GM12864 (cell line): ENCODE measurements at places on chromosomes 6 and 20.
A peak's percentile ranks its signal among the peaks of the same experiment; 100 is the strongest.

DNA sequence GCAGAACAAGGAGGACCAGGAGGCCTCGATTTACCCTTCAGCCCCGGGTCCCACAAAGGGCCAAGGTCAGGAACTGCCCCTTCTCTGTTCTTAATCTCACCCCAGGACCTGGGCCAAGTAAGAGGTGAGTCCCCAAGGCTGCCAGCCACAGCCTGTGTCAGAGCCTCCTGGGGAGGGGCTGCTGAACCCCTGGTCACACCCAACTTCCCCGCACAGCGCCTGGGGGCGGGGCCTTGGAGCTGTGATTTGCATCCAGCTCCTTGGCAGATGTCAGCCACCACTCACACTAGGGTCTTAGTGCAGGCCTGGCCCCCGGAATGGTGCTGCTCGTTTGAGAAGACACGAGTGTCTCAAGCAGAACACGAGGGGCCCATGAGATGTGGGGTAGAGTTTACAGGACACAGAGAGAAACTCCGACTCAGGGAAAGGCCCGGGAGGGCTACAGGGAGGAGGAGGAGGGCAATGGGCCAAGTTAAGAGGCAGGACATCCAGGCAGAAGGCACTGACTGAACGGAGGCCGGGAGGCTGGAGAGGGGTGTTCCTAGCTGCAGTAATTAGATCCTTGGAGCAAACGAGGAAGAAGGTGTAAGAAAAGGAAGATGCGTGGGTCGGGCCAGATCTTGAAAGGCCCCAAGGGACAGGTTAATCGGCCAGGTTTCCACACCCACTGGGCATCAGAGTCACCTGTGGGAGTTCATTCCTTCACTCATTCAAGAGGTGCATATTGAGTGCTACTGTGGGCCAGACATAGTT lies 26.9 kb downstream of the ZBP1 start:
- DNase-seq, result no peak

DNA sequence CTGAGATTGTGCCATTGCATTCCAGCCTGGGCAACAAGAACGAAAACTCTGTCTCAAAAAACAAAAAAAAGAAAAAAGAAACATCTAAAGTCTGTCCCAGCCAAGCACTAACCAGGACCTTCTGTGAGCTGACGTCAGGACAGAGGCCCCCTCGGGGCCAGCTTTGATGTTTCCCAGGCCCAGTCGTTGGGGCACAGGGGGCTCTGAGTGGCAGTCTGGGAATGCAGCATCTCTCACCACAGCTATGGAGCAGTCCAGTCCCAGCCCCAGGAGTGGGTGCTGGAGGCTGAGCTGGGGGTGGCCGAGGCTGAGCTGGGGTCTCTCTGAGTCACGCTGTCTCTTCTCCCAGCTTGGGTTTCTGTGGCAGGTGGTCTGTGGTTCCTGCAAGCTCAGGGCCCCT lies 46.0 kb upstream of the SRF start:
- no peak for DNase-seq

- peak; percentile 74 for DNase-seq
Observed at GRCh38 chr6:29723262-29723665, at the start of gene HLA-F. Gene HLA-F, plus strand, starts transcription at chr6:29723434. Its CDS starts 30 bp downstream, at chr6:29723464.

GRCh38 chr6:5078121-5078669 lies 6.9 kb upstream of the PPP1R3G start:
- no peak for DNase-seq

- no peak for DNase-seq
Observed at GRCh38 chr20:54491506-54491905, 16.1 kb downstream of the DOK5 start.

- no peak for DNase-seq
Observed at GRCh38 chr20:44018942-44019637, 104.4 kb downstream of the TOX2 start.

DNA sequence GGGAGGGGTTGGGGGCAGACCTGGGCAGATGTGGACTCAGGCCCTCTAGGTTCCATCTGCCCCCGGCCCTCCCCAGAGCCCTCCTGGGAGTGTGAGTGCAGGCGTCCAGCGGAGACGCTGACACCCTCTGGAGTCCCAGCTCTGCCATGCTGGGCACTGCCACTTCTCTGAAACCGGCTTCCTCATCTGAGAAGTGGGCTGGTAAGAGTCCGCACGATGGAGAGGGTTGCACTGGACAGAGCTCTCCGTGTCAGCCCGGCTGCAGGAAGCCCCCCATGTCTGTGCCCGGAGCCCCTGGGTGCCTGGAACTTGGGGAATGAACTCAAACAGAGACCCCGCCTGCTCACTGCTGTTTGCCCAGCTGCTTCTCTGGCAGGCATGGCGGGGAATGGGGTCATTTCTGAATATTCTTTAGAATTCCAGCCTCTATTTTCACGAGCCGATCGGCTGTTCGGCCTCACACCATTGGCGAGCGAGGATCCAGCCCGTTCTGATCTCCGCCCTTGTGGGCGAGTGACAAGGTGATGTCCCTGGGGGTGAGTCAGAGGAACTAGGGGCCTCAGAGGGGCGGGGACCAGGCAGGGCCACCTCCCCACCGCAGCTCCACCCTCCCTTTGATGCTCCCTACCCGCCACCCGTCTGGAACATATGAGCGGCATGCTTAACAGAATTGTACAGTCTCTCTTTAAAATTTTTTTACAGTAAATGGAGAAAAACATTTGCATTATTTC lies 47.8 kb upstream of the GATA5 start:
- no peak for DNase-seq

DNA sequence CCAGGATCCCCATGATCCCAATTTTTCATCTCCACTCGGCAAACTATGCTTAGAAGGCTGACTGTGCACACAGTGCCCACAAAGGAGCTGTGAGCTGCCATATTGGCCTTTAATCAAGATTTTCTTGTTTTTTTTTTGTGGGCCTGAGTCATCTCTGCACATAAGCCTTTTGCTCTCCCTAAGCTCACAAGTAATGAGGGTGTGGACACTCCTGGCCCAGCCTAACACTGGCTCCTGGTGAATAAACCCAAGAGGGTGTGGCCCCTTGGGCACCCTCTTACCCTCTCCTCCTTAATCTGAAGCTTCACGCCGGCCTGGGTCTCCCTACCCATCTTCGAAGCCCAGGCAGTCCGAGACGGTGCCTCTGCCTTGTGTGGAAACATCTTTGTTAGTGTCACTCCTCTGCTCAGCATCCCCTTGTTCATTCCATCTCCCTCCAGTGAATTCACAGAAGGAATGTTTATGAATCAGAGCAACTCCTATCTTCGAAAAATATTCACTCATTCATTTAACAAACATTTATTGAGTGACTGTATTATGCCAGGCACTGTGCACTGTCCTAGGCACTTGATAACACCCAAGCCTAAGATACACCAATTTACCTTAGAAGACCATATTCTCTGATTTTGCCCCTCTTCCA lies 22.2 kb upstream of the MRPS10 start:
- no peak for DNase-seq

DNA sequence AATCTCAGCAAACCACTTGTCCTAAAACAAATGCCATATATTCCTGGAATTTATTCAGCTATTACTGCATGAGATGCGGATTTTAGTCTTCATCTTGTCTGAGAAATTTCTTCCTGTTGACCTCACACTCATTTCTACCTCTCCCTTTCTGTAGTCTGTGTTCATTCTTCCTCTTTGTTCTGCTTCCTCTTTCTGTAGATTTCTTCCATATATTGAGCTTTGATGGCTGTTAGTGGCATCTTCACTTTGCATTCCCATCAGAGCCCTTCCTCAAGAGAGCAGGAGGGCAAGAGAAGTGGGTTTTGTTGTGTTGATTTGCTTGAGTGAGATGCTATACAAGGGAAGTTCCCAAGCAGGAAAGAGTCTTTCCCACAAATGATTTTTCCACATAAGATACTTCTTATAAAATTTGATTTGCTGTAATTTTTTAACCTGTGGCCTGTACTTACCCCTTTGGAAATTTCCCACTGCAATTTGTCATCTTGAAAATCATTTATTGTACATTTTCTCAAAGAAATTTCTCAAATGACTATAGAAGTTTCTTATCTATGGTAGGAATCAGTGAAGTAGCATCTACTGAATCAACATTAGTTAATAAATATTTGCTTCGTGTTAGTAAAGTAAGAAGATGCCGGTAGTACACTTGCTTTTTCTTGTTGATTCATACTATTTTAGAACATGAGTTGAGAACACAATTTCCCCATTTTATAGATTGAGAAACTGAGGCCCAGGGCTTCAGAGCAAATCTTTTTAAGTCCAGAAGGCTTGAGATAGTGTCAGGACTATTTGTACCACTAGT lies 43.8 kb downstream of the MAP3K4 start:
- DNase-seq, result no peak

GRCh38 chr6:107679457-107679856 lies 144.7 kb downstream of the SCML4 start:
- DNase-seq, result no peak

- no peak for DNase-seq
Observed at GRCh38 chr20:62576815-62577489, 65.4 kb upstream of the SLCO4A1 start.

- no peak for DNase-seq
Observed at GRCh38 chr20:44702776-44703175, 12.4 kb upstream of the CCN5 start.

GRCh38 chr6:158257425-158257759 lies 54.9 kb upstream of the TULP4 start:
- no peak for DNase-seq

- DNase-seq, result no peak
Observed at GRCh38 chr6:125688138-125688537, 61.3 kb upstream of the HEY2 start.

DNA sequence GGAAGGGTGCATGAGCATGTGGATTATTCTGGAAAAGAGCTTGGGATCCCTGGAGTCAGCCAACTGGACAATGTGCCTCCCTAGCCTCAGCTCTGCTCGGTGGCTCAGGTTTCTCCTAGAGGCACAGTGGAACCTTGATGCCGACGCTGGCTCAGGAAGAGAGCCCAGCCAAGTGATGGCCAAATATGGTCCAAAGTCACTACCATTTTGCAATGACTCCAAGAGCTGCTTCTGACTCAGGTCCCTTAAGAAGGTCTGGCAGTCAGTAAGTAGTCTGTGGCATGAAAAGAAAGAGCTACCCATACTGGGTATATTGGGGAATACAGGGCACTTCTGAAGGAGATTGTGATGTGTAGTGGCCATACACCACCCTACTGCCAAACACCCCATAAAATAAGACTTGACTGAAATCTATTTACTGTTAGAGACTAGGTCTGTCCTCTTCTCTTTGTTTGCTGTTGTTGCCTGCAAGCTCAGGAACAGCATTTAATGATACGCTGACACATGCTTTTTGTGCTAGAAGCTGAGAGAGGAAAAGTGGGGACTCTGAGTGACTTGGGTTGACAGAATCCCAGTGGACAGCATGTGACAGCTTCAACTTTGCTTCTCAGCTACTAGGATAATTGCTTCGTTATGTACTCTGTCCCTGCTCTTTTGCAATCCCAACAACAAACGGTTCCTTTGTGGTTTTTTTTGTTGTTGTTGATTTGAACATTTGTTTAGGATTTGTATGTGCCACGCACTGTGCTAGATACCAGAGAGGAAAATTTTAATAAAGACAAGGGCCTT lies 30.3 kb upstream of the OGFRL1 start:
- DNase-seq, result no peak

- DNase-seq, result no peak
Observed at GRCh38 chr6:129497481-129498441, 212.2 kb downstream of the ARHGAP18 start.

GRCh38 chr20:51331481-51331880 lies 211.0 kb downstream of the NFATC2 start:
- DNase-seq, result no peak

DNA sequence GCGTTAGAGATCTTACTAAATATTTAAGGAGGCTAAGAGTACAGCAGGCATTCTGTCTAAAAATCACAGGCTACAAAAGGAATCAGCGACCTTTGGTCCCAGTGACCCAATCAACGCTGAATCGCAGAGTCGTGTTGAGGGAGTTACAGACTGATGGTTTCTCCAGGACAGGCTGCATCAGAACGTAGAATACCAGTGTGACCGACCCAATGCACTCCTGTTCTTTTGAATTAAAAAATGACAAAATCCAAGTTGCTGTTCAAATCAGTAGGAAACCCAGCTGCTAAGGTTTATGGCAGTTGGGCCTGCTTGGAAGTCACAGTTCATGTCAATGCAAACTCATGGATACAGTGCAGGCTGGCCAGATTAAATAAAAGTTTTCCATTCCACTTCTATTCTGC lies 155.8 kb upstream of the AFDN start:
- no peak for DNase-seq

DNA sequence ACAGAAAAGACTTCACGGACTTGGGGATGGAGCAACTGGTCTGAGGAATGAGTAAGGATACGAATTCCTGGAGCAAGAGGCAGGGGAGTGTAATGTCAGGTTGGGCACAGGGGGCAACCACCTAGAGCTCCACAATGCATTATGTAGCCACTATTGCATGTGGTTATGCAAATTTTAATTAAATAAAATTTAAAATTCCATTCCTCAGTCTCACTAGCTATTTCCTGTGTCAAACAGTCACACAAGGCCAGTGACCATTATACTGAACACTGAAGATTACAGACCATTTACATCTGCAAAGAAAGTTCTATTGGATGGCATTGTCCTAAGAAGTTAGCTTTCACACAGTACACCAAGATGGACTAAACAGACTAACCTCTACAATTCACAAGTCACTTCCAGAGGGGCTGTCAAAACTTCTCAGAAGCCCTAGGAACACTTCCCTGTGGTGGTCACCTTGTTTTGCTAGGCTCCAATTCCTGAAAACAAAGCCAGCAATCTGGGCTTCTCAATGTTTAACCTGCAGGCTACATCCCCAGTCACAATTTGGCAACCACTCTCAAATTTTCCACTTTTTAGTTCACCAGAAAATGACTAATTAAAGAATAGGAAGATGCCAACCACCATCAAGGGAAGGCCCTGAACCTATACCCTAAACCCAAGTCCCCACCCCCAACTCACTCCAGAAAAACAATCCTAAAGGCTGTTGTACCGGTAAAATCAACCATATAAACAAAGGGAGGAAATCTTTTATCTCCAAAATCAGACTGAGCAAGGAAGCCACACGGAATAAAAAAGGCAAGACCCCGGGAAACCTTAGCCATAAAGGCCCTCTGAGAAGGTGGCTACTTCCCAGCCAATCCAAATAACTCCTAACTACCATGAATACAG lies 34.2 kb upstream of the C20orf203 start:
- no peak for DNase-seq

- DNase-seq, result no peak
Observed at GRCh38 chr6:63565058-63565726, 7.1 kb upstream of the LOC128125822 start.

GRCh38 chr6:119653329-119653728 lies 303.8 kb upstream of the MAN1A1 start:
- DNase-seq, result no peak

GRCh38 chr6:128303870-128304269 lies 216.5 kb downstream of the PTPRK start:
- no peak for DNase-seq

- no peak for DNase-seq
Observed at GRCh38 chr6:34022873-34023255, 123.0 kb downstream of the GRM4 start.

- no peak for DNase-seq
Observed at GRCh38 chr6:22313796-22314195, 17.0 kb upstream of the PRL start.

GRCh38 chr6:167400482-167401138 lies 75.7 kb downstream of the TTLL2 start:
- DNase-seq, result no peak

DNA sequence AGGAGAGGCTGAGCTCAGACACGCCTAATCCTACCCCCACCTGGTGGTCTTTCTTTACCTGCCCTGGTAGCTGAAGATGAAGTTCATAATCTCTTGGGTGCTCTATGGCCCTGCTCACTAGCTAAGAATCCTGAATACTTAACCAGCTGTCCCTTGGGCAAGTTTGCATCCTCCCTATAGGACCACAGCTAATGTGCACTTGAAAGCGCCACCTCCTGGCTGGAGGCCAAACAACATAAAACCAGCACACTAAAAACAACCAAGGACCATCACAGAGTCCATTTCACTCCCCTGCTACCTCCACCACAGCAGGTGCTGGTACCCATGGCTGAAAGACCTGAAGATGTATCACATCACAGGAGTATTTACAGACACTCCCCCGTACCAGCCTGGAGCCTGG lies 155.5 kb upstream of the SLC24A3 start:
- DNase-seq, result no peak
